ENCODE measurements at places on chromosomes 7 and 10. TPM values are rescaled to one million over a fixed set of nuclear protein-coding genes. Genes with fewer than 3 reads are reported as not detected.

DNA sequence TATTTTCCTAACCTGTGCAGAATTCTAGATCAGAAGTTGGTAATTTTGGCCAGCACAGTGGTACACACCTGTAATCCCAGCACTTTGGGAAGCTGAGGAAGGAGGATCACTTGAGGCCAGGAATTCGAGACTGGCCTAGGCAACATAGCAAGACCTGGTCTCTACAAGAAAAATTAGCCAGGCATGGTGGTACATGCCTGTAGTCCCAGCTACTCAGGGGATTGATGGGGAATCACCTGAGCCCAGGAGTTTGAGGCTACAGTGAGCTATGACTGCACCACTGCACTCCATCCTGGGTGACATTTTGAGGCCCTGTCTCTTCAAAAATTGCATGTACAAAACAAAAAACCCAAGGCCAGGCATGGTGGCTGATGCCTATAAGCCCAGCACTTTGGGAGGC is 8.6 kb downstream of the PGAM1 start:
- H3K27me3 ChIP-seq, result no peaks in the 10 kb centered on the region
- no peak overlapping the region for H3K4me3 ChIP-seq
- no peaks in the 10 kb centered on the region for H3K36me3 ChIP-seq
- no peaks in the 10 kb centered on the region for H3K4me1 ChIP-seq
- no peak for DNase-seq

GRCh38 chr10:37758074-37758473 is 99.3 kb downstream of the ZNF248 start:
- DNase-seq, result no peak
- H3K4me1 ChIP-seq, result no peaks in the 10 kb centered on the region
- H3K27me3 ChIP-seq, result no peaks in the 10 kb centered on the region
- H3K4me3 ChIP-seq, result no peak overlapping the region
- H3K36me3 ChIP-seq, result peaks cover 19% of the 10 kb centered on the region

DNA sequence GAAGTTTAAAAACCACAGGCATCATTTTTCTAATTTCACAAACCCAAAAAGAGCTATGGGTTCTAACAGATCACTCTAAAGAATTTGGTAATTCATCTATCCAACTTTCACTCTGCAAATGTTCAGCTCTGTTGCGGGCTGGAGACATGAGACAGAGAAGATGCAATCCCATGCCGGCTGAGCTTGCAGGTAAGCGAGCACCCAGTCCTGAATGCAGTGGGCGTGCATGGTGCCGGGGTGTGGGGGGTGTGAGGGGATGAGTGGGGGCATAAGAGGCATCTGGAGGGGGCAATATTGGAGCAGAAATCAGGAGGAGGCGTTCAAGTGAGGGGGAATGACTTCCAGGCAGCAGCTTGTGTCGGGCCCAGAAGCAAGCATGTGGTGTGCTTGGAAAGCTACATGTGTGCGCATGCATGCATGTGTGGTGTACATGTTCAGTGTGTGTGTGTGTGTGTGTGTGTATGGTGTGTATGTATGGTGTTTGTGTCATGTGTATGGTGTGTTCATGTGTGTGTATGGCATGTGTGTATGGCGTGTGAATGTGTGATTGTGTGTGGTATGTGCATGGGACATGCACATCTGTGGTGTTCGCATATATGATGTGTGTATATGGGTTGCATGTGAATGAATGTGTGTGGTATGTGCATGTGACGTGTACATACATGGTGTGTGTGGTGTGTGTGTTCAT is 172.9 kb downstream of the PRKCQ start:
- H3K4me3 ChIP-seq, result no peak overlapping the region
- peaks cover 43% of the 10 kb centered on the region for H3K27me3 ChIP-seq

DNA sequence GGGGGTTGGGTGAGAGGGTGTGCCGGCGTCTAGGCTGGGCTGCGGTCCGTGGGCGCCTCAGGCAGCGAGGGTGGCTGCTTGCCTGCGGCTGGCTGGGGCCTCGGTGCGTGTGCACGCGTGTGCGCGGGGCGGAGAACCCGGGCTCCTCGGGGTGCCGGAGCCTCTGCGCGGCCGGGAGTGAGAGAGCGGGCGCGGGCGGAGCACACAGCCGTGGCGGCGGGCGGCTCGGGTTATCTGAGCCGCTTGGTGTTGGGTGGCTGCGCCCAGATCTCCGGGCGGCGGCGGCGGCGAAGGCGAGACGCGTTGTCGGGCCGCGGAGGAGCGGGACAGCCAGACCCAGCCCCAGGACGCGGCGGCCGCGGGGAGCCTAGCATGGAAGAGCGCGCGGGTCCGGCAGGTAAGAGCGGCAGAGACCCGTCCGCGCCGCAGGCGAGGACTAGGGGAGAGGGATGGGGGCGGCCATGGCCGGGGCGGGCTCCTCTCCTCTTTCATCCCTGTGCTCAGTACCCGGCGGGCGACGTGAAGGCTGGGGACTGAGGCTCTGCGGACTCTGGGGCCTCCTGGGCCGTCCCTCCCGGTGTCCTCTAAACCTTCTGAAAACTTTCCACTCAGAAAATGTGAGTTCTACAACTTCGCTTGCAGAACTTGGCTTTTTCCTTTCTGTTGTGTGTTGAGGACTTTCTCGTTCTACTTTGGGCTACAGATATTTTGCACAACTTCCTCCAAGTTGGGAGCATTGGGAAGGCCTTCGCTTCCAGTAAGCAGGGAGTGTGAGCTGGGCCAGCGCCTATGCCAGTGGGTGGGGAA is 9.8 kb upstream of the PAX2 start:
- peaks cover 91% of the 10 kb centered on the region for H3K27me3 ChIP-seq
- peaks cover 57% of the 10 kb centered on the region for H3K4me1 ChIP-seq
- peaks cover 5% of the 10 kb centered on the region for H3K36me3 ChIP-seq
- no peak overlapping the region for H3K27ac ChIP-seq
- no peak for DNase-seq
- H3K4me3 ChIP-seq, result peak overlapping the region; percentile 53

DNA sequence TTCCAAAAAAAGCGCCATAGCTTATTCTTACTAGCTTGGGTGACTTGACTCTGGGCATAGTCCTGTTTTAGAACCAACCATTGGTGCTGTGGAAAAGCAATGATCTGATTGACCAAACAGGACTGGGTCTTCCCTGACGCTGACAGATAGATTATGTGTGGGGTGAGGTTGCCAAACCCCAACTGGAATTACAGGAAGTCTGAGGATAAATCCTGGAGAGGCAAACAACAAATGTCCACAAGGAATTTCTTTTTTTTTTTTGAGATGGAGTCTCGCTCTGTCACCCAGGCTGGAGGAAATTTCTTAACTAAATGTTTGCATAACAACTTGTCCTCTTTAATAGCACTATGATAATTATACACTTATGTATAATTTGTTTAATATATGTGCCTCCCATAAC is 19.2 kb downstream of the GCC1 start:
- H3K27ac ChIP-seq, result no peak overlapping the region
- no peak overlapping the region for H3K4me3 ChIP-seq
- DNase-seq, result no peak
- peaks cover 11% of the 10 kb centered on the region for H3K36me3 ChIP-seq
- H3K27me3 ChIP-seq, result no peaks in the 10 kb centered on the region

- peak overlapping the region; percentile 94 for H3K4me3 ChIP-seq
- H3K27ac ChIP-seq, result peak overlapping the region; percentile 91
- no peaks in the 10 kb centered on the region for H3K27me3 ChIP-seq
- no peaks in the 10 kb centered on the region for H3K36me3 ChIP-seq
- DNase-seq, result peak; percentile 68
Observed at GRCh38 chr7:37352974-37353948, 95.4 kb downstream of the ELMO1 start.

The MPP7 gene
- 4.8 TPM for polyA plus RNA-seq

The PNLIPRP2 gene
- not detected for polyA plus RNA-seq

The DDX50 gene
- 38.7 TPM for polyA plus RNA-seq

The ARHGAP22 gene
- polyA plus RNA-seq, result 3.5 TPM
